AG08395 (cell line): ENCODE measurements at places on chromosomes 4 and X.

DNA sequence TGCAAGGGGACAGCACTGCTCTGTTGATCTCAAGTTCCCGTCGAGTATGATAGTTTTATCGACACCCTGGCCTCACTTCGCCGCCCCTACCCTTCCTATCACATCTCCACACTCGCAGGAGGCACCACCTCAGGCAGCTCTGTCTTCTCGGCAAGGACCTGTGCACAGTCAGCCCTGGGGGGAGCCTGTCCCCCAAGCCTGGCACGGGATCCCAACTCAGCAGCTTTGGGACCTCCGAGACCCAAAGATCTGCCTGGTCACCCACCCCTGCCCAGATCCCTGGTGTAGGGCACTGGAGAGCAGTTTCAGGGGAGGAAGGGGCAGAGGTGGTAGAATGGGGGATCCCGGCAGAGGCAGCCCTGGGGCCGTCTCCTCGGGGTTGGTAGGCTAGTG, 18.0 kb upstream of the UBA1 start:
- DNase-seq, result no peak

DNA sequence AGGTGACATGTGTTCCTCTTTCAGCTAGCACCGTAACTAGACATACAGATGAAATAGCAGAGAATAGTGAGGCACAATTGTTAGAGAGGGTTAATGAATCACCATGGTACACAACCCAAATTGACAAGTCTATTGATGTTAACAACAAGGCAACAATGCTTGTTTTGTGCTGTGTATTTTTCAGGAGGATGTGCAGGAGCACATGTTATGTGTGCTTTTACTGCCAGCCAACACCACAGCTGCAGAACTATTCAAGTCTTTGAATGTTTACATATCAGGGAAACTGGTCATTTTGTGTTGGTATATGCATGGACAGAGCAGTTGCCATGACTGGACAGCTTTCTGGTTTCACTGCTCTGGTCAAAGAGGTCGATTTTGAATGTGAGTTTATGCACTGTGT, 32.8 kb downstream of the STBD1 start:
- DNase-seq, result no peak

DNA sequence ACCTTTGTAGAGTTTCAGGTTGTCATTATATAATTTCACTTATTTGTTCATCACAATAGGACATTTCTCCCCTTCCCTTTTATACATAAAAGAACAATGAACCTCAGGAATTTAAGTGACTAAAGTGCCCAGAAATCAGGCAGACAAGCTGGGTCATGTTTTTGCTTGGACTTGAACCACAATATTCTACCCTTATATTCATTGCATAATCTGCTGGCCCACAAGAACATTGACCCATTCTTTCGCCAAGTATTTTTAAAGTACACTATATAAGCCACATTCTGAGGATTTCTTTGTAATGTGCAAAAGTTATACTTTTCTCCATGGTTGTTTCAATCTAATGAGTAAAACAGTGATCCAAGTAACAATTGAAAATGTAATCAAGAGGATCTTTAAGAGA, 637.5 kb upstream of the SLIT2 start:
- DNase-seq, result no peak

DNA sequence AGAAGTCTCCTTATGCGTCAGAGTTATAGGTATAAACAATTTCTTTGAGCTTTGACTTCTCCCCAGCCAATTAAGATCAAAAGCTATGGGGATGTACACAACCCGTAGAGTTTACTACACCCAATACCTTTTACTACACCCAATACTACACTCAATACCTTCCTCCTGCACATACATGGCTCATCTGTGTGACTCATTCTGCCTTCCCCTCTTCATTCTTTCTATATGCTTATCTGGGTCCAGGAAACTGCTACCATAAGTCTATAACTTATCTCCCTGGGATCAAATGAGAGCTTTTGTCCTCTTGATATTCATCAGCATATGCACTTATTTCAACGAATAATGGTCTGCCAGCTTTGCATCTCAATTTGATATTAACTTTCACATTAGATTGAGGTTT, 28.2 kb downstream of the ANKRD50 start:
- DNase-seq, result no peak

DNA sequence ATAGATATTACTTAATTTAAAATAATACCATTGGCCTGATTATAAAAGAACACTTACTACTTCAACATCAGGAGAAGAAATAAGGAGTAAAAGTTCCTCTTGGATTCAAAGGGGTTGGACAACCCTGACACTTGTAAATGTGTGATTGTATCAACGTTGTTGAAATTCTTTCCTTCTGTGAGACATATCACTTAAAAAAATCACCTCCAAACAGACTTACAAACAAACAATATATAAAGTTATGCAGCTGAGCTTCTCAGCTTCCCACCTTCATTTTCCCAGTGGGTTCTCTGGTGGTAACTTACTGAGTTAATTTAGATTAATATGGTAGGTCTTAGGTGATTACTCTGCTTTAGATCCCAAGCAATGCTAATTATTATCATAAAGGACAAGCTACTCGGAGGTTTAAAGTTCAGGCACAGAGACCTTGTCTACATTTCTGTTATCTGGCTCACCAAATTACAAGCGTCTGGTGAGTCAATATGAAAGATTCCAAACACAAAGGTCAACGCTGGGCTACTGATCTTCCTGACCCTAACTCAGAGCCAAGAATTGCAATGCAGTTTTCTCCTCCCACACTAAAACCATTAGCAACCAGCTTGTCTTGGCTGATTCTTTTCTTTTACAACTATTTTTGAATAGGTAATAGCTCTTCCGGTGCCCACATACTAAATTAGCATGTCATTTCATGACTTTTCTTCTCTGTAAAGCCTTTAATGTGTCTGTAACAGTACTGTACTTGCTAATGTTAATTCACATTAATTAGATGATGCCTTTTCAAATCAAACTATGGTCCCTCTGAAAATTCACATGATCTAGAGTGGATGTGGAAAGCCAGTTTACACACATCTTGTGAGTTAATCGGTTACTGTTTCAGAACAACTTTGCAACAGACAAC, 157.6 kb downstream of the RASL11B start:
- DNase-seq, result peak; percentile 82

- DNase-seq, result no peak
Observed at GRCh38 chr4:173525118-173526011, 4.7 kb downstream of the HAND2 start.

- no peak for DNase-seq
Observed at GRCh38 chrX:826448-826847, 195.9 kb downstream of the SHOX start.

DNA sequence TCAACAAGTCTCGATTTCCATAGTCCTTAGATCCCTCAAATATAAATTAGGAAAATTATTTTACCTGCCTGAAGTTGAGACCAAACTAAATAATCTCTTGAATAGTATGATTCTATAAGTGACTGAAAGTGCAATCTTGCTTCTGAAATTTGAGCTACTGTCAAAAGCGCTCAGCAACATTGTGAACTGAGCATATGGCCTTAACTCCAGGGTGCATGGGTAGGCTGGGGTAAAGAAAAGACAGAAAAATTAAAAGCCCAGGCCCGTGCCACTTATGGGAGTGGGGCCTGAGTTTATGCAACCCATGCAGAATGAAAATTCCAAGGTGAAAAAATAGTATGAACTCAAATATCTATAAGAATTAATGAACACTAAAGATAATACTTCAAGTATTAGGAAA, 9.8 kb downstream of the PGRMC2 start:
- DNase-seq, result no peak

DNA sequence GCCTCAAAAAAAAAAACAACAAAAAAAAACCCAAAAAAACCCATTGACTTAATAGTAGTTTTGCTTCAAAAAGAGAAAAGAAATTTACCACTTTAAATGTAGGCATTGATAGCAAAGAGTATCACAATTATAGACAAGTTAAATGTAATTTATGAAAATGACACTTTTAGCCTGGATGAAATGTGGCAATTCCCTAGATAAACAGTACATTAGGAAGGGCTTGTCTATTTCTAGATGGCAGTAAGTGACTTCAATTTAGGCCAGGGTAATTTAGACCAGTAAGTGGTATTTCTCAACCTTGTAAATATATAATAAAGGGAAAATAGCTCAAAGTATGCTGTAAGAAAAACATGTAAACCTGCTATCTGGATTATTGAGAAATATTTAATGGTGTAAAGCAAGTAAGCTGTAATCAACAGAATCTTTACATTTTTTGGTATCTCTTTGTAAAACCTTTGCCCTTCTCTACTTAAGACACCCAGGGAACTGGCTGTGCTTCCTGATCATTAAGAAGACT, 103.7 kb upstream of the RAPGEF2 start:
- no peak for DNase-seq

- no peak for DNase-seq
Observed at GRCh38 chr4:24089851-24090534, 200.1 kb upstream of the PPARGC1A start.

DNA sequence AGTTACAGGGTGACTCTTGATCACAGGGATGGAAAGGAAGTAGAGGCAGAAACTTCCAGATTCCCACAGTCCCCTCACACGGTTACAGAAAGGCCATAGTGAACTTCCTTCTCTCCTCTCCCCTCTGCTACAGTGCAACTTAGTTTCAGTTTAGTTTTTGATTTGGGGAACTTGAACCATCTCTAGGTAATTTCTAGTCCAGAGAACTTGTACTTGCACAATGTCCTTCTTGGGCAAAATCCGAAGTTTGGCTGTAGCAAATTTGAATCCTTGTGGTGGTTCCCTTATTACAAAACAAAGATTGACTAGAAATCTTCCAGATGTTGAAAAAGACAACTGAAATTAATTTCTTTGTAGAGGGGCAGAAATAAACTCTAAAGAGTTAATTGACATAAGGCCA, 1.2 kb upstream of the BLTP1 start:
- DNase-seq, result no peak

DNA sequence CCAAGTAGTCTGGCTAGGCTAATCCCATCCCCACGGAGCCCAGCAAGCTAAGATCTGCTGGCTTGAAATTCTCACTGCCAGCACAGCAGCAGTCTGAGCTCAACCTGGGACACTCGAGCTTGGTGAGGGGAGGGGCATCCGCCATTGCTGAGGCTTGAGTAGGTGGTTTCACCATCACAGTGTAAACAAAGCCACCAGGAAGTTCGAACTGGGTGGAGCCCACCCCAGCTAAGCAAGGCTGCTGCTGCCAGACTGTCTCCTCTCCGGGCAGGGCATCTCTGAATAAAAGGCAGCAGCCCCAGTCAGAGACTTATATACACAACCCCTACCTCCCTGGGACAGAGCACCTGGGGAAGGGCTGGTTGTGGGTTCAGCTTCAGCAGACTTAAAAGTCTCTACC, 639.6 kb downstream of the IQCM start:
- DNase-seq, result no peak

DNA sequence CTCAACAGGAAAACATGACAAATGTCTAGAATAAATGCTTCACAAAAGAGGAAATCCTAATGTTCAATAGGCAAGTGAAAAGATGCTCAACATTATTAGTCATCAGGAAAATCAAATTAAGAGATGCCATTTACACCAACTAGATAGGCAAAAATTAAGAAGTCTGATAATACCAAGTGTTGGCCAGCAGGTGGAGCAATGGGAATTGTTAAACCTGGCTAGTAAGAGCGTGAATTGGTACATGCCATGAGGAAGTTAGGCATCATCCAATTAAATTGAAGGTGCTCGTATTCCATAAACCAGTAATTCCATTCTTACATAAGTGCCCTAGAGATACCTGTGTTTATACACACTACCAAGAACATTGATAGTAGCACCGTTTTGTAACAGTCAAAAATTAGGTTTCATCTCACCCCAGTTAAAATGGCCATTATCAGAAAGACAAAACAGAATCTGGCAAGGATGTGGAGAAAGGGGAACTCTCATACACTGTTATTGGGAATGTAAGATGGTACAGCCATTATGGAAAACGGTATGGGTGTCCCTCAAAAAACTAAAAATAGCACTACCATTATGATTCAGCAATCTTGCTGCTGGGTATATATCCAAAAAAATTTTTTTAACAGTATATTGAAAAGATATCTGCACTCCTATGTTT, 14.0 kb upstream of the ZCCHC18 start:
- peak; percentile 59 for DNase-seq
